ENCODE measurements at places on chromosomes 13 and 19. TPM values are rescaled to one million over a fixed set of nuclear protein-coding genes. Genes with fewer than 3 reads are reported as not detected.

Gene PSG2
- total RNA-seq: not detected

Gene ZNF730
- 0.81 TPM for total RNA-seq

Gene ZNF536
- 0.09 TPM for total RNA-seq

Gene HSPB6
- total RNA-seq: 41.3 TPM

Gene PRR36
- total RNA-seq: 2.6 TPM
